Brain (organoid and tissue), 16 donors: ENCODE measurements at places on chromosomes 13 and 19.
A peak's percentile ranks its signal among the peaks of the same experiment; 100 is the strongest.

DNA sequence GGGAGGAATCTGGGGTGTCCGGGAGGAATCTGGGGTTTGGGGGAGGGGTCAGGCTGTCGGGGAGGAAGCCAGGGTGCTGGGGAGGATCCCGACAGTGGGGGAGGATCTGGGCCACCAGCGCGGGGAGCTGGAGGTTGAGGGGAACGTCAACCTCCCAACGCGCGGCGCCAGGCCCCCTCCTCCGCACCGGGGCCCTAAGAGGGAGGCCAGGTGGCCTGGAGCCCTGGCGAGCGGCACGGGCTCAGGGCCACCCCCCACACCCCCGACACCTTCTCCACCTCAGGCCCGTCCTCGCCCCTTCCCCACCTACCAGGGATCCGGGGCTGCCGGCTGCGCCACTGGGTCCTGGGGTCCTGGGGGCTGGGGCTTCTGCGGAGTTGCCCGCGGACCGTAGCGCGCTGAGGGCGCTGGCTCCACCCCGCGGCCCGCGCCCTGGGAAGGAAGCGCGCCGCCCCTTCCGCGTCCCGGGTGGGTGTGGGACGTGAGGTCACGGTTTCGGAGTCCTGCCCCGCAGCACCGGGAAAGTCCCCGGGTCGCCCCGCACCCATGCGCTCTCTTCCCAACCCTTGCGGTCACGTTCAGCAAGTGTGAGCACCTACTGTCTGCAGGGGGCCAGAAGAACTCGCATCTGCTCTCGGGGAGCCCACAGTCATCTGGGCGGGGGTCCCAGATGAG is at the start of gene TICAM1:
TICAM1 (minus strand) TSS at position 409 of the 675 bp plus-strand sequence. CDS start 13,335 bp downstream, outside the sequence.
- no peak for DNase-seq

- DNase-seq, result no peak
Measured at GRCh38 chr13:66128201-66128600, 1101.9 kb downstream of the PCDH9 start.

DNA sequence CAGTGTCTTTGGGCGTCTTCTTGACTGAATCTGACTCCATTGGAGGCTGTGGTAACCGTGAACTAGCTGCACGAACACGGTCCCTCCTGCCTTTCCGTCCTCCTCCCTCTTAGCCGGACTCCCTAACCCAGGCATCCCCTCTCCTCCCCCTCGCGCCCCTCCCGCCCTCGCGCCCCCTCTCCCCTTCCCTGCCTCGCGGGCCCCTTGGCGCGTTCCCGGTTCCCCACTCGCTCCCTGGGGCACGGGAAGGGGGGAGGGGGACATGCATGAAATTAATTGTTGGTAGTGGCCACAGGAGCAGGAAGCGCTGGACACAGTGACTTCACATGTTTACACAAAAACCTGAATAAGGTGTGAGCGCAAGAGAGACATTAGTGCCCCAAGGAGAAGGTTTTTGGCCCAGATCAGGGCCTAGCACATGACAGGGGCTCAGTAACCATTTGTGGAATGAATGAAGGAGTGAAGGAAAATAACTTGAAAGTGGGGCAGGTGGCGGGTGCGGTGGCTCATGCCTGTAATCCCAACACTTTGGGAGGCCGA is 279 bp downstream of the DMRTC2 start:
- DNase-seq, result no peak

- no peak for DNase-seq
Measured at GRCh38 chr13:21405309-21405708, 53.8 kb downstream of the ZDHHC20 start.

DNA sequence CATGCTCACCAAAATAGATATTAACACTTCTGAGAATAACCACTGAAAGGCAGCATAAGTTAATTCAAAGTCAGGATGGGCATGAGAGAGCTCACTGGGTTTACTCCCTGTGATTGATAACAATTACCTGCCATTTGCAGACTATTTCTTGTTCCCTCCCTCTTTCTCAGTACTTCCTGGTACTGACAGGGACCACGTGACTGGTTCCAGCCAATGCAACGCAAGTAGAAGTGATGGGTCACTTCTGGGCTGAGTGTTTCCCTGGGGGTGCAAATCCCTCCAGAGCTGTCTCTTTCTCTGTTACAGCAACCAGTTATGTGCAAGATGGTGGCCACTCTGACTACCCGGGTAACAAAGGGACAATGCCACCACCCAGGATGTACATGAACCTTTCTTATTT is 118.8 kb downstream of the EFNB2 start:
- no peak for DNase-seq

DNA sequence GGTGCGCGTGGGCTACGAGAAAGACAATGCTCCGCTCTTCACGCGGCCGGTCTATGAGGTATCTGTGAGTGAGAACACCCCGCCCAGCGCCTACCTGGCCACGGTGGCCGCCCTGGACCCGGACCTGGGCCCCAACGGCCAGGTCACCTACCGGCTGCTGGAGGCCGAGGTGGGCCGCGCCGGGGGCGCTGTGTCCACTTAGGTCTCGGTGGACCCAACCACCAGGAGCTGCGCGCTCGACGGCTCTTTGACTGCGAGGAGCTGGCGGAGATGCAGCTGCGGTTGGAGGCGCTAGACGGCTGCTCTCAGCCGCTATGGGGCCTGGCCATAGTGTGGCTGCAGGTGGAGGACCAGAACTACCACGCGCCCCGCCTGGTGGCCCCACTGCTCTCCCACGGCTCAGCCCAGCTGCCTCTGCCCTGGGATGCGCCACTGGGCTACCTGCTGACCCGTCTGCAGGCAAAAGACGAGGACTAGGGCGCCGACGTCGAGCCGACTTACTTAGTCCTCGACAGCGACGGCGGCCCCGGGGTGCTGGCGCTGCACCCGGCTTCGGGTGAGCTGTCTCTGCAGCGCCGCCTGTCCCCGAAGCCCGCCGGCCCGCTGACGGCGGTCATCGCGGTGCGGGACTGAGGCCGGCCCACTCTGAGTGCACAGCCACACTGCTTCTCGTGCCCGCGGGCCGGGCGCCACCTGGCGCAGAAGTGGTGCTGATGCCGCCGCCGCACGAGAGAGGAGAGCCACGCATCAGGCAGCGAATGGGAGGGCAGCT is 173.0 kb downstream of the OLFM4 start:
- peak; percentile 47 for DNase-seq

GRCh38 chr13:72293206-72293605 is 426.2 kb upstream of the DACH1 start:
- DNase-seq, result no peak

- no peak for DNase-seq
Measured at GRCh38 chr13:52644108-52644507, 1.9 kb downstream of the HNRNPA1L2 start.

DNA sequence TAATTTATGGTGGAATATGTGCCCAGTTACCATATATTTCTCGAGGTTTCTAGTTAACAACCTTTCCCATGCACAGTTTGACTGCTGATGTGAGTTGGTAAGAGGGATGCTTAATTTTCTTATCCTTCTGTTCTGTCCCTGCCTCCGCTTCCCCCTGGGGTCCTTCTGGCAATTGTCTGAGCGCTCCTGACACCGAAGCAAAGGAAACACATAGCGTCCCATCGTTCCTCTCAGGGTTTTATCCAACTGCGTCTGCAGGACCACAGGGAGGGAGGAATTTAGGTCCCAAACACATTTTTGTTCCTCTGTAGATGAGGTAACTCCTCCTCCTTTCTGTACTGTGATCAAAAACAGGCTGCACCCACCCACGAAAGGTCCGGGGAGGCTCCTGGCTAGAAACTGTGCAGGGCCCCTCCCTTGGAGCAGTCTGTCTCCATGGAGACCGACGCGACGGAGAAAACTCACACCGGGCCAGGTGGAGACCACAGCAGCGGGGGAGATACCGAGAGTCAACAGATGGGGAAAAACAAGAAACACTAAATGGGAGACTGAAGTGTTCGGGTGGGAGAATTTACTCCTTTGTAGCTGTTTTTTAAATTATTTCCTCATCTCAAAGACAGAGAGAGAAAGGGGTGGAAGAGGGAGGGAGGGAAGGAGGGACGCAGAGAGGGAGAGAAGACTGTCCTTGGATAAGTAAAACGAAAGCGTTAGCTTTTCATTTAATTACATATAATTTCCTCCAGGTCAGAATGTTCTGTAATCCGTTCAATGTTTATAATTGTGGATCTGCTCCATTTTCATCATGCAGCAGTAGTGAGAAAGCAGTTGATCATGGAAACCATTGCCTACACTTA is 191.8 kb upstream of the NBEA start:
- DNase-seq, result peak; percentile 83

- DNase-seq, result no peak
Measured at GRCh38 chr19:4861147-4861546, 6.3 kb downstream of the PLIN3 start.

DNA sequence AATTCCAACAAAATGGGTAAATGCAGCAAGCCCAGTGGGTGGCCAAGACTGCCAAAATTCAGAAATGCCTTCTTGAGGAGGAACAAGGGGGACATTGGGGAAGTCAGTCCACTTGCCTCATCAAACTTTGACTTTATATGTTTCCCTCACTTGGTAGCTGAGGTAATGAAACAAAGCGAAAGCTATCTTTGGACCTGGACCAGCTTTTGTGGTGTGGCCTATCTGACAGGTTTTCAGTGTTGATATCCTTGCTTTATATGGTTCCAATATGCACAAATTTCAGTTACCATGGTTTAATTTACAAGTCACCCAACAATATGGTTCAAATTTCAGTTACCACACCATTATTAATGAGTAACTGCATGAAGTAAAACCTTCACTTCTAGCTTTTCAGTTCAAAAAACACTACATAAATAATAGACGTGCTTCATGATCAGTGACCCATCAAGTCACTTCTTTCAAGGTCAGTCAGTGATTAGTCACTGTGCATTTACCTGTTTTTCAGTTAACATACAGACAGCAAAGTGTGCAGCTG is 17.7 kb upstream of the POU4F1 start:
- no peak for DNase-seq

DNA sequence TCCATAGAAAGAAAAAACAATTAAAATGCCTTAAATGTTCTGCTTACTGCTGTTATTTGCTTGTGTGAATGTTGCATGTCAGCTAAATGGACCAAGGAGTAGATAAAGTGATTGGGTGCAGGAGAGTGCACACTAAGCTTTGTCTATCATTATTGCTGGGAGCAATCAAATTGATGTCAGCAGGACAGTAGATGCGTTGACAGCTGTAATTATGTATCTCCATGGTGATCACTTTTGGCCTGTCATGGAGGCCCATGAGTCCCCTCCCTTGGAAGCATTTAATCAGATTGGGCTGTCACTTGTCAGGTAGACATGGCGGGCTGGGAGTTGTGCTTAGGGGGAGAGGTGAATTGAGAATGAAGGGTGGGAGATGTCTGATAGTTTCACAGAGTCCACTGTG is 215.3 kb downstream of the PCCA start:
- no peak for DNase-seq

DNA sequence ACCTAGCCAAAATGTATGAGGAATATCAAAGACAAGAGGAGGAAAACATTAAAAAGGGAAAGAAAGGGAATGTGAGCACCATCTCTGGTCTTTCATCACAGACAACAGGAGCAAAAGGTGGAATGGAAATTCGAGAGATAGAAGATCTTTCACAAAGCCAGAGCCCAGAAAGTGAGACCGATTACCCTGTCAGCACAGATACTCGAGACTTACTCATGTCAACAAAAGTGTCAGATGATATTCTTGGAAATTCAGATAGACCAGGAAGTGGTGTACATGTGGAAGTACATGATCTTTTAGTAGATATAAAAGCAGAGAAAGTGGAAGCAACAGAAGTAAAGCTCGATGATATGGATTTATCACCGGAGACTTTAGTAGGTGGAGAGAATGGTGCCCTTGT is 217.0 kb downstream of the NBEA start:
- DNase-seq, result no peak
